ENCODE measurements at places on chromosomes 7 and 10.

GRCh38 chr10:25068152-25069058, 52.0 kb downstream of the THNSL1 start:
- DNase-seq: no peak

GRCh38 chr7:93148144-93148543, at the start of gene SAMD9L:
Gene SAMD9L (minus strand): TSS chr7:93148385. CDS start chr7:93135971, 12,414 bp downstream.
- no peak for DNase-seq

DNA sequence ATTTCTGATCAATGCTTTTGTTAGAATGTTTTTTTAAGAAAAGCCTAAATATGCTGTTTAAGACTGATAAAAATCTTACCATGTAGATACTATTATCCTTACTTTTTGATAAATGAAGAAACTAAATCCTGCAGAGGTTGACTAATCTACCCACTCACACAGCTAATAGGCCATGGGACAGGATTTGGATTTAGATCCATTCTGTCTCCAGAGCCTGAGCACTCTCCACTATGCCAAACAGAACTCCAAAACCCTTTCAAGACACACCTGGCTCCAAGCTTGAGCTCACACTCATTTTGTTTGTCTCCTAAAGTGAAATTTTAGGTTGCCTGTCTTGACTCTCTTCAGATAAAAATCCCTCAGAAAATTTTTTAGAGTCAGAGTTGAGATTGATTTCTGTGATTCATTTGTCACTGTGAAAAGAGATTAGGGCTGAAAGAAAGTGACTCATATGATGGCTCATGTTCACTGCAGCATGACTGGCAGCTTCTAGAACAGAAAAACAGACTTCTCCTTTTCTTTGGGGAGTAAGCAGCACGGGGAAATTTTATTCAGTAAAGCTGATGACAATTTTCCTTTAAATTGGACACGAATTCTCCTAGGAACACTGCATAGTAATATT, 132.3 kb upstream of the POT1 start:
- DNase-seq: no peak

DNA sequence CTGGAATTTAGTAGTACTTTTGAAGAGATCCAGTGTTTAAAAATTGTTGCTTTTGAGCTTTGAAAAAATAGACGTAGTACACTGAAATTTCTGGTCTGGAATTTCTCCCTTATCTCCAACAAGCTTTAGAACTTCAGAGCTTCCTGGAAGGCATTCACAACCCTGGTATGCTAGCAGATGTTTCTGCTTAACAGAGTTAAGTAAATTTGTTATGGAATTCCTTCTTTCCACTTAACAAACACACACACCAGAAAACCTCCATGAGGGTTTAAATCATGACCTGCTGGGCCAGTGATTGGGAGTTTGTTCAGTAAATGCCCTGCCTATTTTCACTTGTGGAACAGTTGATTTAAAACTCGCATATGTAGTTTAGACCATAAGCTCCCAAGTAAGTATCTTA, 13.7 kb downstream of the ASB15 start:
- DNase-seq: no peak

DNA sequence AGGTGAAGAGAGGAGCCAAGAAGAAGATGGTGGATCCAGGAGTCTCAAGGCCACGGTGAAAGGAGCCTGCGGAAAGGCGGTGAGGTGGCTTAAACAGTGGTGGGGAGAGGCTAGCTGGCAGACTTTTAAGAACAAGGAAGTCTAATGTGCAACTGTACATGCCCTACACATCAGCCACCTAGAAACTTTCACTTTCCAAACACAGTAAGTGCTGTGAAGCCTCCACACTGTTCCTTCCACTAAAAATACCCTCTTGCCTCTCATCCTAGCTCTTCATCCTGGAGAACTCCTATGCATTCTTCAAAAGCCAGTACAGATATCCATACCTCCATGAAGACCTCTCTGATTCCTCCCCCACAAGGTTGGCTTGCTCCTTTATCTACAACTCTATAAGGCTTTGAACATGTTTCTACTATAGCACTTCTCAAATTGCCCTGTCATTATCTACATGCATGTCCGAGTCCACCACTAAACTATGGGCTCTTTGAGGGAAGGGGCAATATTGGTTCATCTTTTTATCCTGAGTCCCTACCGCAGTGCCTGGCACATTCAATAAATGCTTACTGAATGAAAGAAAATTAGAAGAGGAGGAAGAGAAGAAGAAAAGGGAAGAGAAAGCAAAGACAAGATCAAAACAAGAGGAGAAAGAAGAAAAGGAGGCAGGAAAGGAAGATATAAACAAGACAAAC, 54.2 kb downstream of the DNAJC12 start:
- no peak for DNase-seq

DNA sequence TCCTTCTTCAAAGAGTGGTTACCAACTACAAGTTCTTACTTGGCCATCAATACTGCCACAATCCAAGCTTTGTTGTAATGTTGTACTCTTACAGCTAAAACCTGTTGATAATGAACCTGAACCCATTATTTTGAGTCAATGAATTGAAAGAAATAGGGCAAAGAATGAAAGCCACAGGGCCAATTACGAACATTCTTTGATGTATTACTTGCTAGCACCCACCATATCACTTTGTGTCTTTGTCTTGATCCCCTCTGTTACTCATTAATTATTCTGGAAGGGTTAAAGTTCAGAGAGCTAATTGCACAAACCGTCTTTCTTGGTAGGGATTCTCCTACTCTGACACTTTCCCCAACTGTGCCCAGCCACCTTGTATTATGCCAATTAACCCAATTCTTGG, 53.2 kb upstream of the TFEC start:
- DNase-seq: no peak

DNA sequence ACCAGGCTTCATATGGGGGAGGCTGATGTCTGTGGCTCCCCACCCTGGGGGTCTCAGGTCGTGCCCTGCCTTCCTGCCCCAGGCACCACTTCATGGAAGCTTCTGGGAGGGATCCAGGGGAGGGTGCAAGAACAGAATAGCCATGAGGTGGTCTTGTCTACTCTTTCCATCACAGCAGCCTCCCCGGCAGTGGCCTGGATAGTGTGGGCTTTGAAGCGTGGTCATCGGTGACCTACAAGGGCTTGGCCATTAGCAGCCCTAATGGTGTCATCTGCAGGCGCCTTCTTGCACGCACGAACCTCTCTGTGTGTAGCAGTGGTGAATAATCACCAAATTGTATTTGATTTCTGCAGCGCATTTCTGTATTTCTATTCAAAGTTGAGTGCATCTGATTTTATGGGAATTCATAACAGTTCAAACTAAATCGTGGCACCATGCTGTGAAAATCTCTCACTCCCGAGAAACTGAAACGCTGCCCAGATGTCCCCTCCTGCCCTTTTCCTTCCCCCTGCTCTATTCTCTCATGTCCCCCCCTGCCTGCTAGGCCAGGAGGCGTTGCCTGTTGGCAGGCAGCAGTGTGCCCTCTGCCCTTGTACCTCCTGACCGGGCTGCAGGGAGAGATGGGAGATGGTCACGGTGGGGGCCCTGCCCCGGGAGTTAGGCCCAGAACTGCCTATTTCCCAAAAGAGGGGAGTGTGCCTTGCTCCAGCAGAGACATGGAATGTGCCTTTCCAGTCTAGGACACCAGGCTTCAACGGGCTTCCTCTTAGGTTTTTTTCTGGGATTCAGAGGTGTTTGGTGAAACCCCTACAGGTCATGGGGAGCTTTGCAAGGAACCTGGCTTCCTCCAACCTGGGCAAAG, 34.8 kb downstream of the CDH23 start:
- peak; percentile 7 for DNase-seq

GRCh38 chr7:117659531-117660011, 179.7 kb downstream of the CFTR start:
- DNase-seq: no peak

DNA sequence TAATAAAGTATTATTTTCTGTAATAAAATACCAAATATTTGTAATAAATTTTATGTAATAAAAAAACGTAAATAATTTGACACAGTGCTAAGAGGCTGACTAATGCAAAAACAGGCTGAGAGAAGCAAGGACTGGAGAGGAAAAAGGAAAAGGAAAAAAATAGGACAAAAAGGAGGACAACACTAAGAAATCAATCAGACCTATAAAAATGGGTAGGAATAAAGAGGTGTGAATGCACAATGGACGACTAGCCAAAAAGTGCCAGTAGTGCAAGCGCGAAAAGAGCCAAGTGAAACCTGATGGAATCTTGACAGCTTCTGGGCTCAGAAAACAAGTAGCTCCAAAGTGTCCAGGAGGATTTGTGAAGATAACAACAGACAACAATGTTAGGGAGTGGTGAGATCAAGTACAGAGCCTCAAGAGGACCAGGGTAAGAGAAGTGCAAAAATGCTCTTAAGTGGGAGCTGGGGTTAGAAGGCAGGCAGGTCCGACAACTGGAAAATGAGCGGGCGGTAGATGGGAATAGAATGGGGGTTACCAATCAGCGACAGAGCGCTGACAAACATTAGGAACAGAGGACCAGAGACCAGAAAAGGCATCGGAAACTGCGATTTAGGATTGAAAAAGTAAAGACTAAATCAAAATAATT, 1.2 kb downstream of the BRAF start:
- DNase-seq: peak; percentile 17

DNA sequence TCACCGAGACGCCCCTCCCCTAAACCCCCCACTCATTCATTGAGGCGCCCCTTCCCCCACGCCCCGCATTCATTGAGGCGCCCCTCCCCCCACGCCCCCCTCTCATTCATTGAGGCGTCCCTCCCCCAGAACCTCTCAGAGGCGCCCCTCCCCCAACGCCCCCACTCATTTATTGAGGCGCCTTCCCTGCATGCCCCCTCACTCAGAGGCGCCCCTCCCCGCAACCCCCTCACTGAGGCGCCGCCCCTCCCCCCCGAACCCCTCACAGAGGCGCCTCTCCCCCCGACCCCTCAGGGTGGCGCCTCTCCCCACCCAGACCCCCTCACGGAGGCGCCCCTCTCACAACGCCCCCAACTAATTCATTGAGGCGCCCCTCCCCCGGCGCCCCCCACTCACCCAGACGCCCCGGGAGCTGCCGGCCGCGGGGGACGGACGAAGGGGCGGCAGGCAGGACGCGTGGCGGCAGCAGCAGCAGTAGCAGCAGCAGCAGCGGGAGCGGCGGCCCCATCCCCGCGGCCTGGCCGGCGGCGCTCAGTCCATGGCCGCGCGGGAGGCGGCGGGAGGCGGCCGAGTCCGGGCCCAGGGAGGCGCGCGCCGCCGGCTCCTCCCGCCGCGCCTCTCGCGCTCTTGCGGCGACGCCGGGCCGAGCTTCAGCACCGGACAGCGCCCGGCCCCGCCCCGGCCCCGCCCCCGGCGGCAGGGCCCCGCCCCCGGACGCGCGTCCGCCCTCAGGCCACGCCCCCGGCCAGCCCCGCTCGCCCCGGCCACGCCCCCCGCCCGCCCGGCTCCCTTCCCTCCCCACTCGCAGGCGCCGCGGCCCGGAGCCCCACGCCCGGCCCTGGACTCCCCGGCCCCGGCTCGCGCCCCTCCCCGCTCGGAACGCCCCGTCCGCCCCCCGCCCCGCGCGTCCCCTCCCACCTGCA, at the start of gene PTPRN2:
TSS of gene PTPRN2 (minus strand) at position 662 of the 923 bp plus-strand sequence.
- DNase-seq: peak; percentile 75

GRCh38 chr7:129367349-129367699, 66.9 kb upstream of the STRIP2 start:
- DNase-seq: no peak

GRCh38 chr7:37943905-37944736, 23.7 kb downstream of the EPDR1 start:
- DNase-seq: no peak

GRCh38 chr10:80090121-80090520, 11.7 kb downstream of the TMEM254 start:
- peak; percentile 16 for DNase-seq

DNA sequence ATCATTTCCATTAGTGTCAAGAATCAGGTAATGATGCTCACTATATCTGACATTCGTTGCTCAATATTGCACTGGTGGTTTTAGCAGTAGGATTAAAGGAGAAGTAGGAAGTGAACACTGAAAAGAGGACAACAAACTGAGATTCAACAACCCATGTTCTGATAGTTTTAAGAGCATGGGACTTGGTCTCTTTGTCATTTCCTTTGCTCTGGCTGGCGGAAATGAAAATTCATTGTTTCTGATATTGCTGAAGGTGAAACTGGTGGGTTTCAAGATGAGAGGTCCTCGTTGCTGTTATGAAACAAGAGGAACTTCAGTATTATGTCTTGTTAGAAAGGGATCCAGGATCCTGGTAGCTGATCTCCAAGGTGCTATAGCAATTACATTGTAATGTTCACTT, 129.0 kb downstream of the DNAH11 start:
- no peak for DNase-seq

GRCh38 chr10:70782746-70783680, 2.2 kb downstream of the TBATA start:
- no peak for DNase-seq

GRCh38 chr10:3882855-3883254, 97.8 kb upstream of the KLF6 start:
- DNase-seq: no peak

GRCh38 chr7:19375976-19376375, 230.8 kb upstream of the FERD3L start:
- DNase-seq: no peak

DNA sequence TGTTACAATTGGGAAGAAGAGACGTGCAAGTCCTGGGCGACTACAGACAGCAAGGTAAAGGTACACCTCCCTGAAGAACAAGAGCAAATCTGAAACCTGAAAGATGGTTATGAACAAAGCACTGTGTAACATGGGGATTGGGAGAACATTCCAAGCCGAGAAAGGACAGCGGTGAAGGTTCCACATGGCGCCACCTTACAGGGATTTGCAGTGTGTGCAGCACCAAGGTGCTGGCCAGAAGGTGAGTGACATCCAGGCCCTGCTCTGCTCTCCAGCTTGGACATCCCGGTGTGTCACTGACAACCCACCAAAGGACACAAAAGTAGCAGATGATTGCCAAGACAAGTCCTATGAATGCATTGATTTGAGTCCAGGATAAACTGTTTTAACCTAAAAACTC, 88.2 kb upstream of the MKX start:
- no peak for DNase-seq

- no peak for DNase-seq
These were observed 170.9 kb downstream of the LRMDA start for GRCh38 chr10:75602341-75602740.

- DNase-seq: no peak
These were observed 31.0 kb downstream of the TNS3 start for GRCh38 chr7:47550788-47551470.

DNA sequence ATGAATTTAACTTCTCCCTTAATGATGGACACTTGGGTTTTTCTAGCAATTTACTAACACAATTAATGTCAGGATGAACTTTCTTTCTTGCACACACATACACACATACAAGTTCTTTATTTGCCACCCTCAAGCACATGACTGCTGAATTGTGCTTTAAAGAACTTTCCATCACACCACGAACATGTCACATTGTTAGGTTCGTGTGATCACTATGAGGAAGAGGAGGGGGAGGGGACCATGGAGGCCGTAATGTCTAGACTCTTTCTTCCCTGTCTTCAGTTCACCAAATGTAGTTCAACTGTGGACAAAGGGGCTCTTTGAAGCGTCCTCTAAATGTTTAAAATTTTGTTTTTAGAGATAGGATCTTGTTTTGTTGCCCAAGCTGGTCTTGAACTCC, 31.0 kb downstream of the NUP42 start:
- DNase-seq: no peak

GRCh38 chr7:46007990-46008643, 87.0 kb upstream of the IGFBP3 start:
- no peak for DNase-seq

GRCh38 chr10:23186697-23187096, 5.4 kb upstream of the PTF1A start:
- DNase-seq: no peak

All from NCI-H1092 (cell line).